ENCODE measurements at places on chromosomes 1 and 21. TPM values are rescaled to one million over a fixed set of nuclear protein-coding genes. Genes with fewer than 3 reads are reported as not detected.

DNA sequence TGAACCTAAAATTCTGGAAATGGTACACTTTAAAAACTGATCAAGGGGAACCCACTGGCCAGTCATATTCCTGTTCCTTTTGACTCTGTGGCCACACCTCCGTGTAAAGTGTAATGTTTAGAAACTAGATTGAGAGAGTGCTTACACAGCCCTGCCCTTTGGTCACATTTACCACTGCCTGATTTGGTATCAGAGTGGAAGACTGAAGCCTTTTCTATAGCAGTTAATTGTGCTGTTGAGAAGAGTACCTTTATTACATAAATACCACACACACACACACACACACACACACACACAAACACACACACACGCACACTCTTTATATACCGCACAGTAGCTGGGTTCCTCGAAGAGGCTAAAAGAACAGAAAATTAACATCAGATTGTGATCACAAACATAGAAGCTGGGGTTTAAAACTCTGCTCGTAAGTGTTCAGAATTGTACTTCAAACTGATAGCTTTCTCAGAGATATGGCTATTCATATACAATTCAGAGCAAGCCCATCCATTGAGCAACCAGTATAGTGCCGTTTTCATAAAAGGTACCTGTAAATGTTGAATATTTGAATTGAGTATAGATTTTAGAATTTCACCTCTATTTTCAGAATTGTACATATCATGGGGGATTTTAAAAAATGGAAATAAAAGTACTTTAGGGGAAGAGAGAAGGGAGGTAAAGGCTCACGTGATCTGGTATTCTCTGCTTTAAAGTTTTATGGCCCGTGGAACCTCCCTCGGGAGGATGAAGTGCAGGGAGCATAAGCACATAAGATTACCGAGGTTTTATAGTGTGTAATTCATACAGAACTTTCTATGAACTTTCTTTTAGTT is 37.5 kb downstream of the CAMTA1 start:
- H3K4me3 ChIP-seq = no peak overlapping the region
- H3K27ac ChIP-seq = no peak overlapping the region
- no peak for DNase-seq
- no peaks in the 10 kb centered on the region for H3K36me3 ChIP-seq
- peaks cover 23% of the 10 kb centered on the region for H3K4me1 ChIP-seq
- no peaks in the 10 kb centered on the region for H3K27me3 ChIP-seq

Gene SPRR5
- not detected for total RNA-seq

DNA sequence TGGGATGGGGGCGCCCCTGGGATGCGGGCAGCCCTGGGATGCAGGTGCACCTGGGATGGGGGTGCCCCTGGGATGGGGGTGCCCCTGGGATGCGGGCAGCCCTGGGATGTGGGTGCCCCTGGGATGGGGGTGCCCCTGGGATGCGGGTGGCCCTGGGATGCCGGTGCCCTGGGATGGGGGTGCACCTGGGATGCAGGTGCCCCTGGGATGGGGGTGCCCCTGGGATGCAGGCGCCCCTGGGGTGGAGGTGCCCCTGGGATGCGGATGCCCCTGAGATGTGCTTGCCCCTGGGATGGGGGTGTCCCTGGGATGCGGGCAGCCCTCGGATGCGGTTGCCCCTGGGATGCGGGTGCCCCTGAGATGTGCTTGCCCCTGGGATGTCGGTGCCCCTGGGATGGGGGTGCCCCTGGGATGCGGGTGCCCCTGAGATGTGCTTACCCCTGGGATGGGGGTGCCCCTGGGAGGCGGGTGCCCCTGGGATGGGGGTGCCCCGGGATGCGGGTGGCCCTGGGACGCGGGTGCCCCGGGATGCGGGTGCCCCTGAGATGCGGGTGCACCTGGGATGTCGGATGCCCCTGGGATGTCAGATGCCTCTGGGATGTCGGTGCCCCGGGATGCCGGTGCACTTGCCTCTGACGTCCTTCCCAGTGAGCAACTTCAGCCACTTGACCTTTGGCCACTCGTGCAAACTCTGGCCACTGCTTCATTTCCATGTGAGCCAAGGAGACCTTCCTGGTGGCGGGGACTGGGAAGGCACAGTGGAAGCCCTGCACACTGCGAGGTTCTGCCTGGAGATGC is 37.3 kb upstream of the SLC19A1 start:
- H3K27me3 ChIP-seq = peaks cover 6% of the 10 kb centered on the region
- no peaks in the 10 kb centered on the region for H3K36me3 ChIP-seq
- no peak overlapping the region for H3K4me3 ChIP-seq
- no peak overlapping the region for H3K27ac ChIP-seq

GRCh38 chr1:236083650-236084385 is 18.9 kb upstream of the NID1 start:
- H3K4me1 ChIP-seq = peaks cover 16% of the 10 kb centered on the region
- no peak for DNase-seq
- no peak overlapping the region for H3K4me3 ChIP-seq
- H3K27me3 ChIP-seq = no peaks in the 10 kb centered on the region

- H3K27me3 ChIP-seq = no peaks in the 10 kb centered on the region
- H3K36me3 ChIP-seq = peaks cover 21% of the 10 kb centered on the region
- peaks cover 12% of the 10 kb centered on the region for H3K4me1 ChIP-seq
Measured at GRCh38 chr1:19079541-19080472, 123.3 kb upstream of the IFFO2 start.

DNA sequence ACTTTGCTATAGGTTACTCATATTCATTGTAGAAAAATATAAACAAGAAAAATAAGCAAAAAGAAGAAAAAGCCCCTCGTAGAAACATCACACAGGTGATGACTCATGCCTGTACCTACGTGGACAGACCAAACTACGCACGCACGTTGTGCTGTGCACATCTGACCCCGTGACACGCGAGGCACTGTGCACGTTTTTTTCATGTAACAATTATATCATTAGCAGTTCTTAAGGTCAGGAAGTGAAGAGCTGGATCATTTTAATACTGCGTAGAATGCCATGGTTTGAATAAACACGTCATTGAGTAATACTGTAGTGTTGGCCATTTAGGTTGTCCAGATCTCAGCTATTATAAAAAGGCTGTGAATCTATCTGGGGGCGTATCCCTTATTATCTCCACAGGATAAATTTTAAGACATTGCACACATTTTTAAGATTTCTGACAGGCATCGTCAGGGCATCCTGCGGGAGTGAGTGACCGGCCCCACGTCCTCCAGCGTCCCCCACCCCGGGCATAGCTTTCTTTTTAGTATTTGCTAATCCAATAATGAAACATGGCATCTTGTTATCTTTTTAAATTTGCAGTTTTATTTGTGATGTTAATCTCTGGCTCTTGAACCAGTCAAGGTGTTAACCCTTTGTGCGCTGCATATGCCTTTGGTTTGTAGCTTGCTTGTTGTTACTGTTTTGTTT is 23.4 kb upstream of the ADARB1 start:
- peaks cover 29% of the 10 kb centered on the region for H3K27me3 ChIP-seq
- H3K36me3 ChIP-seq = peaks cover 2% of the 10 kb centered on the region
- H3K4me1 ChIP-seq = no peaks in the 10 kb centered on the region
- no peak overlapping the region for H3K4me3 ChIP-seq
- DNase-seq = no peak

GRCh38 chr1:173148971-173149370 is 58.2 kb downstream of the TNFSF4 start:
- H3K27me3 ChIP-seq = peaks cover 13% of the 10 kb centered on the region
- H3K27ac ChIP-seq = no peak overlapping the region
- peaks cover 20% of the 10 kb centered on the region for H3K4me1 ChIP-seq
- no peak overlapping the region for H3K4me3 ChIP-seq
- peaks cover 19% of the 10 kb centered on the region for H3K36me3 ChIP-seq
- DNase-seq = no peak

DNA sequence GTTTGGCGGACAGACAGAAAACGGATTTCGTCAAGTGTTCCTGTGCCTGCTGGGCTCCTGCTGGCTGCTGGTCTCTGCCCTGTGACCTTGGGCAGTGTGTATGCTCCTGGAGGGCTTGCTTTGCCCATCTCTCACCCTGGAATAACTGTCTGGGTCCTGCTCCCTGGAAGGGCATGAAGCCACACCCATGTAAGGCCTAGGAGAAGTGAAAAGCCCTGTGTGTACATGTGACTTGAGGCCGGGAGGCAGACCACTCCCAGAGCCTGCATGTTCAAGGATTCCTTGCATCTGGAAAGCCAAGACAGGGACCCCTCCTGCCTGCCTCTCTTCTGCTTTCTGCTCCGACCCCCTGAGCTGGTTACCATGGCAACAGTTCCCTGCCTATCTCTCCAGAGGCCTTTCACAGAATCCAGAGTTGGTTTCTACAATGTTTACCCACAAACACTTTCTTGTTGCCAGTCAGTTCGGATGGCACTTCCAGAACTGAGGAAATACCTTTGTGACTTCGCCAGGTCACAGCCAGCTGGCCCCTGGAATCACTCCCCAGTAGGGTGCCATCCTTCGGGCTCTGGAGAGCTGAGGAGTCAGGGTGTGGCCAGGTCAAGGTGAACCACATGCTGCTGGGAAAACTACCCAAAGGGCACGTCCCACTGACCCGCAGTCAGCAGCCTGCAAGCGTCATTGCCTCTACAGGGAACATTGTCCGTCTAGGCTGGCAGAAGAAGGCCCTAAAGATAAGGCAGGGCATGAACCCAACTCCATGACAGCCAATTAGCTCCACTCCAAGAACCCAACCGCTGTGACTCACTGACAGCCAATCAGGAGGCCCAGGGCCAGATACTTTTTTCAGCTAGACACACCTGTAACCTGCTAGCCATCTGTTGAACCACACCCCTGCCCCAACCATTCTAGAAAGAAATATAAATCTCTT is 14.7 kb upstream of the GPR37L1 start:
- no peaks in the 10 kb centered on the region for H3K36me3 ChIP-seq
- no peak overlapping the region for H3K27ac ChIP-seq
- no peaks in the 10 kb centered on the region for H3K4me1 ChIP-seq

- no peaks in the 10 kb centered on the region for H3K27me3 ChIP-seq
- no peak overlapping the region for H3K27ac ChIP-seq
- DNase-seq = no peak
- H3K36me3 ChIP-seq = no peaks in the 10 kb centered on the region
- no peaks in the 10 kb centered on the region for H3K4me1 ChIP-seq
Measured at GRCh38 chr1:1461721-1462317, 9.7 kb upstream of the ATAD3B start.

- H3K27me3 ChIP-seq = no peaks in the 10 kb centered on the region
- H3K4me3 ChIP-seq = no peak overlapping the region
- DNase-seq = no peak
- no peaks in the 10 kb centered on the region for H3K4me1 ChIP-seq
- H3K27ac ChIP-seq = no peak overlapping the region
Measured at GRCh38 chr1:72636631-72637030, 354.3 kb upstream of the NEGR1 start.

DNA sequence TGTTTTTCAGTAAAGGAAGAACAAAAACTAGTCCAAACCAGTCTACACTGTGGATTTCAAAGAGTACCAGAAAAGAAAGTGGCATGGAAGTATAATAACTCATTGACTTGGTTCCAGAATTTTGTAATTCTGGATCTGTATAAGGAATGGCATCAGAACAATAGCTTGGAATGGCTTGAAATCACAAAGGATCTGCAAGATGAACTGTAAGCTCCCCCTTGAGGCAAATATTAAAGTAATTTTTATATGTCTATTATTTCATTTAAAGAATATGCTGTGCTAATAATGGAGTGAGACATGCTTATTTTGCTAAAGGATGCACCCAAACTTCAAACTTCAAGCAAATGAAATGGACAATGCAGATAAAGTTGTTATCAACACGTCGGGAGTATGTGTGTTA is 21.3 kb downstream of the CHODL start:
- no peaks in the 10 kb centered on the region for H3K27me3 ChIP-seq
- H3K4me3 ChIP-seq = no peak overlapping the region
- DNase-seq = no peak
- H3K27ac ChIP-seq = no peak overlapping the region
- H3K4me1 ChIP-seq = no peaks in the 10 kb centered on the region

DNA sequence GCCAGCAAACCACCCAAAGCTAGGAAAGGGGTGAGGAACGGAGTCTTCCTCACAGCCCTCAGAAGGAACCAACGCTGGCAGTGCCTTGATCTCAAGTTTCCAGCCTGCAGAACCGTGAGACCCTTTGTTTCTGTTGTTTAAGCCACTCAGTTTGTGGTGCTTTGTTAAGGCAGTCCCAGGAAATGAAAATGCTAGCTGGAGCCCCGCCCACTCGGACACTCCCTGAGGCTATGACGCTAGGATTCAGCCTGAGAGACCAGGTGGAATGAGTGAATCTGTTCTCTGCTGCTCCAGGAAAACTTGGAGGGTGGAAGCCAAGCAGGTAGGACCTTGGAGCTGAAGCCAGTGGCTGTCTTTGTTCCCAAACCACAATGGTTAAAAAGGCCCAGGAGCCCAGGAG is 196.5 kb upstream of the POU3F1 start:
- H3K36me3 ChIP-seq = no peaks in the 10 kb centered on the region
- peaks cover 10% of the 10 kb centered on the region for H3K27me3 ChIP-seq
- DNase-seq = no peak
- H3K27ac ChIP-seq = no peak overlapping the region

DNA sequence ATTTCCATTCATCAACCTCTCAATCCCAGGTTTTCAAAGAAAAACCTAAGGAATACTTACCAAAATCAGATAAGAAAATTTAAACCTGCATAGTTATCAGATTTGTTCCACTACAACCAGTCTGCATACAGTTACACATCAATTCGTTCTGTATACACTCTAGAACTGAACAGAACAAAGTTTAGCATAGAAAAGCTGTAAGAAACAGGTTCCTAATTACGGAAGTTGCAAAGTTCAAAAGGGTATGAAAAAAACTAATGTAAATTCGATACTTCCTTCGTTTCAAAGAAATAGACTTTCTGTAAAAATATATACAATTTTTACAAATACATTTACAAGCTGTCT is 3.1 kb downstream of the MCL1 start:
- DNase-seq = no peak
- H3K4me1 ChIP-seq = peaks cover 58% of the 10 kb centered on the region

DNA sequence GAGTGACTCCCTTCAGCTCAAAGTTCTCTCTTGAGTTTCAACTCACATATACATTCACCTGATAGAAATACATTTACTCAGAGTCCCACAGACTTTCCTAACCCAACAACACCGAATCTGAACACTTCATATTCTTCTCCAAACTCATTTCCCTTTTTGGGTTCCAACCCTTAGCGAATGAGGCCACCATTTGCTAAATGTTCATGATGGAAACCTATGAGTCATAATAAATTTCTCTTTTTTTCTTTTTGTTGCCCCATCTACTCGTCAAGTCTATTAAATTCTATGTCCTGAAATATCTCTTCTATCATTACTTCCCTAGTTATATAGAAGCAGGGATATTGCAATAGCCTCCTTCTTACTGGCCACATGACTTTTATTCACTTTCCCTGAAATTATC is 100.1 kb downstream of the HLX start:
- no peaks in the 10 kb centered on the region for H3K4me1 ChIP-seq
- no peaks in the 10 kb centered on the region for H3K36me3 ChIP-seq
- H3K27ac ChIP-seq = no peak overlapping the region
- DNase-seq = no peak
- no peaks in the 10 kb centered on the region for H3K27me3 ChIP-seq

Gene RPE65
- not detected for total RNA-seq
